NCI-H2107 (cell line): ENCODE measurements at places on chromosomes 13 and 19.

GRCh38 chr19:46303691-46304397 is 7.0 kb downstream of the HIF3A start:
- DNase-seq: no peak

- no peak for DNase-seq
Observed at GRCh38 chr19:31275068-31275334, 74.2 kb downstream of the TSHZ3 start.

DNA sequence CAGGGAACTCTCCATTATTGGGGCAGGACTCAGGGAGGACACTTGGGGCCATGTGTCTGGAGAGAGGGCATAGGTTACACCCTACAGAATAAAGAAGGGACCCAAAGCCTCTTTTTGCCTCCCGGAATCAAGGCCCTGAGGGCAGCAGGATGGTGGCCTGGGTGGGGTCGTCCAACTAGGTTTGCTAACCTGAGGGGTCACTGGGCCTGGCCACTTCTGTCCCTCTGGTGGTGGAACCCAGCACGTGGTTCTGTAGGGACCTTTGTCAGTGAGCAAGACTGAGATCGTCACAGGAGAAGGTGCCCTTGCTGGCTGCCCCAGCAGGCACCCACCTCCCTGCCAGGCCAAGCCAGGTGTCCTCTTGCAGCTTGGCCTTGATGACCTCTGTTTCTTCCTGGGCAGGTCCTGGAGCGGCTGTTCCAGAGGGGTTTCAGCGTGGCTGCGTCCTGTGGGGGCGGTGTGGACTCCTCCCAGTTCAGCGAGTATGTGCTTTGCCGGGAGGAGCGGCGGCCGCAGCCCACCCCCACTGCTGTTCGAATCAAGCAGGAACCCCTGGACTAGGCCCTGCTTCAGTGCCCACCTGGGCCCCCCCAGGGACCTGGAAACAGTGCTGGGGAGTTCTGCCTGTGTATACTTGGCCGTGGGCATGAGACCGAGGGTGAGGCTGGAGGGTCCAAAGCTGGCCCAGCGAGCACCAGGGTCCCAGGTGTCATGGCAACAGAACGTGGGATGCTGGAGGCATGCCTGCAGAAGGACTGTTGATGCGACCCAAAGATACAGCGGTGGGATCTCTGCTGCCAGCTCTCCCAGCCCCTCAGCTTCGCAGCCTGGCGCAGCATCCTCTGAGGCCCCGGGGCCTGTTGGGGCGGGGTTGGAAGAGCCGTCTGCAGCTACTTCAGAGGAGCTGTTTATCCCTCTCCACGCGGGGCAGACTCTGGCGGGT is 16.0 kb downstream of the KCTD15 start:
- no peak for DNase-seq

DNA sequence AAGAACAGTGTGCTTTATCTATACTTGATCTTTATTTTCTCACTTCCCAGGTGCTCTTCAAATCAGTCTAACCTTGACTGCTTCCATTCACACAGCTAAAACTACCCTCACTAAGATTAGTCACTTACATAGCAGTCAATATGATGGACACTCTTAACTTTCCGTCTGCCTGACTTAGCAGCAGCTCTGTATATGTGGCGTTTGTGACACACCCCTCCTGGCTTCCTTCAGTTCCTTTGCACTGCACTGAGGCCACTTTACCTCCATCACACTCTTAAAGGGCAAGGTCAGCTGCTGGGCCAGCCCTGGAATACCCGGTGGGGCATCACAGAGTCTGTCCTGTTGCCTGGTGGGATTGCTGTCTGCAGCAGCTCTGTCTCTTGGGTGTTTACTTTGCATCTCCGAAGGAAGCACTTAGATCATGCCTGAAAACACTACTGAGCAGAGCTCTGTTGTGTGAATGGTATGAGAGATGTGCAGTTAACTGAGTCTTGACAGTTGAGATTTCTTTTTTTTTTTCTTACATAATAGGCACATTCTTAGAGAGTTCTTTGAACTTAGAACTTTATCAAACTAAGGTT is 35.6 kb upstream of the IL17D start:
- DNase-seq: no peak

DNA sequence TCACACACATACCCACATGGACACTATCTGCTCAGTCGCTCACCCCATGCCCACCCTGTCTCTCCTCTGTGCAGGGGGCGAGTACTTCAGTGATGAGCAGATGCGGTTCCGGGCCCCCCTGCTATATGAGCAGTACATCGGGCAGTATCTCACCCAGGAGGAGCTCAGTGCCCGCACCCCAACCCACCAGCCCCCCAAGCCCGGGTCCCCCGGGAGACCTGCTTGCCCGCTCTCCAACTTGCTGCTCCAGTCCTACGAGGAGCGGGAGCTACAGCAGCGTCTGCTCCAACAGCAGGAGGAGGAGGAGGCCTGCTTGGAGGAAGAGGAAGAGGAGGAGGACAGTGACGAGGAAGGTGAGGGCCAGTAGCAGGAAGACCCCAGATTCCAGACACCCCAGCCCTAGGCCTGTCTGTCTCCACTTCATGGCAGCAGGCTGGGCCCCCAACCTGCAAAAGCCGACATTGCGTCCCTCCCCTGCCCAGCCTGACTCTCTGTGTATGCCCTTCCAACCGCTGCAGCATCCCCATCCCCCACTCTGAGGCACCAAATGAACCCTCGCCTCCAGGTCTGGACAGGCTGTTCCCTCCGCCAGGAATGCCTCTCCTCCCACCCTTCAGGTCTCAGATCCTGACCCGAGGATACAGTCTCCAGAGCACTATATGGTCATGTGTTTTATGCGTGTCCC is 9.7 kb downstream of the CCDC97 start:
- DNase-seq: no peak

DNA sequence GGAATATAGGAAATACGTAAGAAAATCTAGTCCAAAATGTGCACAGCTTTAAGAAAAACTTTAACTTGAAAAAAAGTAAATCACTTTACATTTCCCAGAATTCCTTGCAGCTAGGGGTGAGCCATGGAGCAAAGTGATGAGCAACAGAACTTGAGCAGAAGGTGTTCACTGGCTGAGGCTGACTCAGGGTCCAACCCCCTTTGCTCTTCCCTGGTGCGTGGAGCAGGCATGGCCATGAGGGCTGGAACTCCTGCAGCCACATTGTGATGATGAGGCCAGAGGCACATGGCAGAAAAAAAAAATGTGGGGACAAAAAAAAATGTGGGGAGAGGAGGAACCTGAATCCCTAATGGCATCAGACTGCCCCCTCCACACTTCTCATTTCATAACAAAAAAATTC is 9.9 kb upstream of the PLA2G4C start:
- DNase-seq: no peak

- no peak for DNase-seq
Observed at GRCh38 chr19:33246709-33247440, 21.2 kb upstream of the SLC7A10 start.

- DNase-seq: no peak
Observed at GRCh38 chr19:12715929-12716328, 7.8 kb downstream of the TNPO2 start.

- no peak for DNase-seq
Observed at GRCh38 chr19:17406046-17406886, 836 bp upstream of the BST2 start.

DNA sequence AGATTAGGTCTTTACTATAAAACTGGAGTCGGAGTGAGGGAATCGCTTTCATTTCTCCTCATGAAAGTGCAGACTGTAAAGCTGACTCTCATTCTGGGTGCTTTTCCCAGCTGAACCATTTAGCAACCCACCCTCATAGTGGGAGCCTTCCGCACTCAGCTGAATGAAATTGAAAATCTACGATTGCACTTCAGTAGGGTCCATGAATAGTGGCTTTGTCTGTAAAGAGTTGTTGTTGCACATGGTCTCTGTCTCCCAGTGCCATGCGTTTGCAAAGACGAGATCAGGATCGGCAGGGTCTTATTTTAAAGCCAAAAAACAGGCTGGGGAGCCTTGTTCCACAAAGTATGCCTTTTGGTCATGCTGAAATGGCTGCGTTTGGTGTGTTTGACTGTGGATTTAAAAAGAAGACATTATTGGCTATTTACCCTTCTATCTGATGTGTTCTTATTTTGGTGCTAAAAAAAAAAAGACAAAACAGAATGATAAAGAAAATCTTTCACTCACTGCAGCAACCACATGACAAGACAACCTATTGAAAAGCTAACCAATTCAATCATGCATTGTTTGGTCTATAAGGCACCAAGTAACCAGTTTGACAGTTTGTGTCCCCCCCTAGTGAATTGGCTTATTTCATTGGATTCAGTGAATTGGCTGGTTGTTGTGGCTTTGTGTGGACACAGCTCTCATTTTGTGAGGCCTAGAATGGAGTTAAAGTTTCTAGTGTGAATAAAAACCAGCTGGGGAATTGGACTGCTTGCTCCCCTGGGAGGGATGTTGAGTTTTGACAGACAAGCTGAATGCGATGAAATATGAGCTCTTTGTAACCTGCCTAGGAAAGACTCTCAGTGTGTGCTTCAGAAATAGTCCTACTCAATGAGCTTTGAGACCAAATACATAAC is 65.6 kb downstream of the ARHGAP35 start:
- peak; percentile 37 for DNase-seq

- DNase-seq: no peak
Observed at GRCh38 chr19:34120846-34121639, 51.3 kb upstream of the LSM14A start.

DNA sequence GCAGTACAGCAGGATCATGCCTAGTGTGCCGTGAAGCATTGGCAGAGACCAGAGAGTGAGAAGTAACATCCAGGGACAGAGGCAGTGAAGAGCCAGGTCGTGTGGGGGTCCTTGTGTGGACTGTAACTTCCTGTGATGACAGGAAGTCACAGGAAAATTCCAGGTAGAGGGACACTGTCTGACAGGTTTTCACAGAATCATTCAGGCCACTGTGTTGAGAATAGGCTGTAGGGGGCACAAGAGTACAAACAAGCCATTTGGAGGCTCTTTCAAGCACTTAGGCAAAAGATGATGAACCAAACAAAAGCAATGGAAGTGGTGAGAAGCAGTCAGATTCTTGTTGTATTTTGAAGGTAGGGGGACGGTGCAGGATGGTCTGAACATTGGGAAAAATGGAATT is 46.4 kb downstream of the N4BP2L1 start:
- DNase-seq: no peak

GRCh38 chr19:22735911-22736645 is 47.9 kb downstream of the ZNF99 start:
- no peak for DNase-seq
